HEK293T (cell line): ENCODE measurements at places on chromosomes 1 and 21.

DNA sequence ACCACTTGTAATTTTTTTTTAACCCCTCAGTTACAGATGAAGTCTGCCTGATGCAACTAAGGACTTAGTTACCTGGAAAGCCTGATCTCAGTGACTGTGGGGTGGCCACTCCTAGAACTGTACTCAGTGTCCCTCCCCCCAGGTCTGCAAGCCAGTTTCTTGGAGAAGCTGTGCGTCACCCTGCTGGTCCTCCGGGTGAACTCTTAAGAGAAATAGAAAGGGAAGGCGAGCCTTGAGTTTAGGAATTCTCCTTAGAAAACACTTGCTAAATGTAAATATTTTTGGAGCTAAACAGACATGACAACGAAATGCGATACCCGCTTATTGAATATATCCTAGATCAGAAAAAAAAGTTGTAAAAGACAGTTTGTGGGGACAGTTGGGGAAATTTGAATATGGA, 730 bp downstream of the SLC16A4 start:
- peak; percentile 67 for DNase-seq

DNA sequence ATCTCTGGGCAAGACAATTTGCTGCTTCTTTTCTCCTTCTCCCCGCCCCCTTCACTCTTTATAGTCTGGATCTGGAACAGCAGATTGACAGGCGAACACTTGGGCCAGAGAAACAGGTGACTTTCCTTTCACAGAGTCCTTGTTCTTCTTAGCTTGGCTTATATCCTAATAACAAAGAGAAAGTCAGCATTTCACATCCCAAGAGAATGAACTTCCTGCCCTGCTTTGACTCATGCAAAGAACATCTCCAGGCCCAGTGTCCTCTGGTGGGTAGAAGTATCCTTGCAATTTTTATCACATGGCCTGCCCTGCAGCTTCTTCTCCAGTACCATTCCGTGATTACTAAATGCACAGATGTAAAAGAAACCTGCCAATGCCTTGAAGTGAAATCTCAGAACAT, 764.4 kb downstream of the ADGRL2 start:
- no peak for DNase-seq

- no peak for DNase-seq
Measured at GRCh38 chr1:76508871-76509270, 358.4 kb upstream of the ST6GALNAC5 start.

- no peak for DNase-seq
Measured at GRCh38 chr1:168504064-168504837, 39.5 kb downstream of the XCL2 start.

DNA sequence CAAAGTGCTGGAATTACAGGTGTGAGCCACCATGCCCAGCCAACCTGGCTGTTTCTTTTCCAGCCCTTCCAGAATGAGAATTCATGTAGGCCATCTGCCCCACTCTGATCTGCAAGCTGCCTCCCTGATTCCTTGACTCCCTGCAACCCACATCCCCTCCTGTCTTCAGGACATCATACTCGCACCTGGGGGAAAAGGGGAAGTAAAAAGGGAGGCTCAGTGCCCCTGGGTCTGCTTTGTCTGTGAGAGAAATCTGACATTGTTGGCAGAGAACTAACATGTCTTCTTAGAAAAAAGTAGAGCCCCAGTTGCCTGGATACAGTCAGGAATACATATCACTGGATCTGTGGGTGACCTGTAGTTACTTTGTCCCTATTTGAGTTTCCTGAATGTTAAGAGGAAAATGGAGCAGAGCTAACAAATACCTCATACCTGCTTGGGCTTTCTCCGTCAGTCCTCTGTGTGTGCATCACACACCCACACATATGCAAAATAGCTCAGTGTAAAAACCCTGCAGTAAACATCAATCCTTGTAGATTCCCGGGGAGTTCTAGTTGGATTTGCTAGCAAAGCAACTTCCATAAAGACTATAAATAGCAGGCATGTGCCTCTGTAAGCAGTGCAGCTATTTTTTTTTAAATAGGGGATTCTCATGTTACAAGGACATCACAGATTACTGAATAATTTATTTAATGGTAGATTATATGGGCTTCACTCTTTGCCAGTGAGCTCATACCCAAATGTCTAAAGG, 62.9 kb downstream of the TEX35 start:
- DNase-seq, result peak; percentile 37

GRCh38 chr1:180975551-180975950, 47.1 kb downstream of the STX6 start:
- DNase-seq, result no peak

DNA sequence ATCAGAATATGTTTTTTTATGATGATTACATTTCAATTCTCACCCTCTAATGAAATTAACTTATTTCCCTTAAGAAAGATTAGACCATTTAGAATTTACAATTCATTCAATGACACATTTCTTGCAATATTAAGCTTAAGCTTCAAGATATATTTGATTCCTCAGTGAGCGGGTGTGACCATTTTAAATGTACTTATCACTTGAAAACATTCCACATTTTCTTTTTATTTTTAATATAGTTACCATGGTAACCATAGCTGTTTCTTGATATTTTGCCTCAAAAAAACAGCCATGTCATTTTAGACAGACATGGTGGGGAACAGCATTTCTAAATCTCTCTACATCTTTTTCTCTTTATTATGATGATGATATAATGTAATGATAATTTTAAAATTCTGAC, 1029.0 kb upstream of the B3GALT2 start:
- DNase-seq, result no peak

- no peak for DNase-seq
Measured at GRCh38 chr1:171983584-171983983, 142.3 kb downstream of the DNM3 start.

- DNase-seq, result no peak
Measured at GRCh38 chr1:93668121-93668520, 13.5 kb downstream of the BCAR3 start.

GRCh38 chr1:182444497-182444896, 5.4 kb upstream of the RGSL1 start:
- DNase-seq, result no peak

DNA sequence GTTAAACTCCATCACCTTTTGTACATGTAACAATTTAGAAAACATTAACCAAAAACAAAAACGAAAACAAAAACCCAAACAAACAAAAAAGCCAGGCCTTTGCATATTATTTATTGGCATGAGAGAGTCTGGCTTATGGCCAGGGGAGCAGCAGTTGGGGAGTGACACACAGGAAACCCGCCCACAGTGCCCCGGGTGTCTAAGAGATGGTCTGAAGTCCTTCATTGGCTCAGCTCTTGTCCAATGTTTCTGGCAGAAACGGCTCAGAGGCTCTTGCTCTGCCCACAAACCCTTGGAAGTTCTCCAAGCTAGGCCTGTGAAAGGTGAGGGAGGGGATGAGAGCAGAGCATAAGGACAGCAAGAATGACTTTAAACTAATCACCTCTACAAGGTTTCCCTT, 131.5 kb downstream of the CNIH3 start:
- DNase-seq, result no peak

- DNase-seq, result no peak
Measured at GRCh38 chr1:237542525-237543418, 347.9 kb downstream of the ZP4 start.
